Upper lobe of left lung (tissue), 6 donors: ENCODE measurements at places on chromosomes 1 and 21. TPM values are rescaled to one million over a fixed set of nuclear protein-coding genes. Genes with fewer than 3 reads are reported as not detected.

The WNT3A gene
- total RNA-seq = 8.7 TPM

The CD244 gene
- 4.1 TPM for total RNA-seq

The COG2 gene
- 37.7 TPM for total RNA-seq

The FCRL2 gene
- total RNA-seq = 2.1 TPM

The CNR2 gene
- 0.13 TPM for total RNA-seq

The MANEAL gene
- total RNA-seq = 2.8 TPM

DNA sequence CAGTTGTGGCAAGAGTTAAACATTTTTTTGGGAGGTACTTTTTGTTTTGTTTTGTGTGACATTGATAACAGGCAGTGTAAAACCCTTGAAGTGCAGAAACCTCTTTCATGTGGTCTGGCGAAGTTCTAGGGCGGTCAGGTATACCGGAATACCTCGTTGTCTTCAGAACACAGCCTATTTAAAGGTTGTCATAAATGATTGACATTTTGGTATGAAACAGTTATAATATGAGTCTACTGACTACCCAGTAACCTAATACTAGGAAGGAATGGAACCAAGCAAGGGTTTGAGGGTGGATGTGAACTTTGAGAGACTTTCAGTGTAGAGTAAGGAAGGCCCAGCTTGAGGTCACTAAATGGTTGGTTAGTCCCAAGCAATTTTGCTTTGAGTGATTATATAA is 40.5 kb downstream of the PATJ start:
- no peaks in the 10 kb centered on the region for H3K27me3 ChIP-seq
- no peak overlapping the region for H3K27ac ChIP-seq
- H3K4me3 ChIP-seq = no peak overlapping the region
- H3K4me1 ChIP-seq = no peaks in the 10 kb centered on the region
- H3K36me3 ChIP-seq = peaks cover 1% of the 10 kb centered on the region

DNA sequence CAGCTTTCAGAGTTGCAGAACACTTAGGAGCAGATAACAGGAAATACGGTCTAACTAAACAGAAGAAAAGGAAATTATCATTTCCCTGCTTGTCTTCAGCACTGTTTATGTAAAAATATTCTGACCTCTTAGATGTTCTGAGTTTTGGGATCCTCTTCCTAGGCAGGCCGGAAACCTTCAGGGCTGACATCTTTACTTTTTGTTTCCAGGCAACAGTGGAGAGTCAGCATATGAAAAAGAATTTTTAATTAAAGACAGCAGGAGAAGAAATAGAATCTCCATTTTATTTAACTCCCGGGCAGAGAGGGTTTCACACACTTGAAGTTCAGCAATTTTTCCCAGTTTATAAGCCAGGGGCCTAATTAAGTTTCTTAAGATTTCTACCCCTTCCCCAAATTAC is 5.1 kb upstream of the RIPPLY3 start:
- no peak overlapping the region for H3K4me3 ChIP-seq
- H3K4me1 ChIP-seq = peaks cover 8% of the 10 kb centered on the region
- H3K36me3 ChIP-seq = no peaks in the 10 kb centered on the region
- H3K27me3 ChIP-seq = peaks cover 8% of the 10 kb centered on the region
- no peak for DNase-seq

DNA sequence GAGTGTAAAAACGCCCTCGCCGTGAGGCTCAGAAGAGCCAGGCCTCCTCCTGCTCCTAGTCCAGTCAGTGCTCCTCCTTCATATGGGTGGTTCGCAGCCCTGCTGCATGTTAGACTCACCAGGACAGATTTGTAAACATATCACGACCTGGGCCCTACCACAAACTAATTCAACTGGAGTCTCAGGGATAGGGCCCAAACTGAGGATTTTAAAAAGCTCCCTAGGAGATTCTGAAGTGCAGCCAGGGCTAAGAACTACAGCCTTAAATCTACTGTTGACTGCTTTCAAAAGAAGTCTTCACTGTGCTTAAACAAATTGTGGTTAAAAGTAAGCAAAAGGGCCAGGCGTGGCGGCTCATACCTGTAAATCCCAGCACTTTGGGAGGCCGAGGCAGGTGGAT is 57.0 kb downstream of the CAMTA1 start:
- H3K36me3 ChIP-seq = no peaks in the 10 kb centered on the region

DNA sequence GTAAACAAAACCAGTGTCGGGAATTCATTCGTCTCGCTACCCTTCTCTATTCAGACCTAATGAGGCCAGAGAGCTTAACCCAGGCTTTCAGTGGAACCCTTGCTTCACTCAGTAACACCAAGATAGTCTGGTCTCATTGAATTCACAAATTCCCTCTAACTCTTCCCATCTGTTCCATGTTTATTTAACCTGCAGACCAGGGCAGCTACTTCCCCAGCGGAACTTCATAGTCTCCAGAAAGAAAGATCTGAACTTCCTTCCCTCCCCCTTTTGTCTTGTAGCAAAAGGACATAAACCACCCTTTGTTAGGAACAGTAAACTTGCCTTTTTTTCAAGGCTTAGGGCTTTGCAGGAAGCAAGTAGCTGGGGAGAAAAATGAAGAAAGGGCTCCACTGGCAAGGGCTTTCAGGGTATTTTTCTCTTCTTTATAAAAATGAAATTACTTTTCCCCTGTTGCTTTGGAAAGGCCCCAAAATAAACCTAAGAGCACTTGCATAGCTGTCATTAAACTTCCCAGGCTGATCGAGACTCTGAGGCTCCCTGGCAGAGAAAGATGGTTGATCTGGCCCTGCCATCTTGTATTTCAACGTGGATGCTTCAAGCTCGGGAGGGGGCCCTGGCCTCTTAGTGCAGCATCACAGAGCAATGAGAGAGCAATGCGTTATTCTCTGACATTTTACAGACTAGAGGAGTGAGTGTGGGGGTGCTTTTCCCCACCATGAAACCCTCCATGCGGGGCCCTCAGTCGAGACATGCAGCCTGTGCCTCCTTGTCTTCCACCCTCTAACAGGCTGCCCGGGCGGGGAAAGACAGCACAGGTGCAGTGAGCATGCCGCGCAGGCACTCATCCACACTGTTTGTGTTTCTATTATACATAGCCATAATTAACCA is 30.0 kb downstream of the MIS18A start:
- no peaks in the 10 kb centered on the region for H3K4me1 ChIP-seq
- H3K36me3 ChIP-seq = no peaks in the 10 kb centered on the region
- DNase-seq = no peak
- no peak overlapping the region for H3K27ac ChIP-seq
- no peaks in the 10 kb centered on the region for H3K27me3 ChIP-seq

DNA sequence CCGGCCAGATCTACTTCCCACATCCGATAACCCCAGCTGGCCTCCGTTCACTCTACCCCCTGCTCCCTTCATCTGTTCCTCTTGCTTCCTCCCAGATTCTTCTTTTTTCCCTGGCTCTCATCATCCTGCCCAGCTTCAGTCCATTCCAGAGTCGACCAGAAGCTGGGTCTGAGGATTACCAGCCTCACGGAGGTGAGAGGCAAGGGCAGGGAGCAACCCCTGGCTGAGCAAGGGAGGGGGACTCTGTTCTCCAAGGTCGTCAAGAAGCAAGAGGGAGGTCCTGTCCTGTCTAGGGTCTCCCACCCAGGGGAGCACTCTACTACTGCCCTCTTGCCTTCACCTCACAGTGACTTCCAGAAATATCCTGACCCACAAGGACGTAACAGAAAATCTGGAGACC is 3.9 kb downstream of the JTB start:
- DNase-seq = no peak
- H3K27me3 ChIP-seq = no peaks in the 10 kb centered on the region
- H3K27ac ChIP-seq = no peak overlapping the region
- H3K4me3 ChIP-seq = no peak overlapping the region
- peaks cover 17% of the 10 kb centered on the region for H3K4me1 ChIP-seq

DNA sequence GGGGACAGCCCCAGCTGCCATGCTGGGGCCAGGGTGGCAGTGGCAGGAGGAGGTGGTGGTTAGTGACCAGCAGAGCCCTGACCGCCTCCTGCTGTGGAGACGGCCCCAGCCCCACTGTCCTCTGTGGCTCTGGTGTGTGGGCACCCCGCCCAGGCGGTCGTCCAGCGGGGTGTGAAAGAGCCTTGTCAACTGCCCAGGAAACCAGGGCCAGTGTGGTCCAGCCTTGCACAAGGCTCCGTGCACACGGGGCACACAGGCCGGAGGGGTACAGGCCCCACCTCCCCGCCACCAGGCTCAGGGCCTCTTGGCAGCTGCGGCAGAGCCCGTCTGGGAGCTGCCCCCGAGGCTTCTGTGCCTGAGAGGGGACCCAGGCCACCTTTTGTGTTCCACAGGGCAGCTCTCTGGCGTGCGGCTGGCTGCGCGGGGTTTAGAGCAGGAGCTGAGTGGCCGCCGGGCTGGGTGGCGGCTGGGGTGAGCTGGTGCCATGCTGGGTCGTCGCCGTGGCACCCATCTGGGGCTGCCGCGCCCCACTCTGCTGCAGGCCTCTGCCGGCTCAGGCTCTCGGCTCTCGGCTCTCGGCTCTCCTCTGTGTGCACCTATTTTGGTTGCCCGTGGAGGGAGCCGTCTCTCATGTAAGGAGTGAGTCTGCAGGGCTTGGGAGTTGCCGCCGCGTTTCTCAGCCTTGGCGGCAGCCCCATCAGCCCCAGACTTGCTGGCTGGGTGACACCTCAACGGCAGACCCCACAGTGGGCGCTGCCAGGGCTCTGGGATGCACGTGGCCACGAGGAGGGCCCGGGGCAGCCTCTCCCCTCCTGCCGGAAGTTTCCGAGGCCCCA is 36.1 kb downstream of the SLX9 start:
- H3K4me1 ChIP-seq = no peaks in the 10 kb centered on the region
- DNase-seq = peak; percentile 79
- no peaks in the 10 kb centered on the region for H3K27me3 ChIP-seq
- H3K36me3 ChIP-seq = peaks cover 25% of the 10 kb centered on the region

- H3K36me3 ChIP-seq = no peaks in the 10 kb centered on the region
- DNase-seq = no peak
- no peak overlapping the region for H3K4me3 ChIP-seq
These were observed 46.3 kb downstream of the POFUT2 start for GRCh38 chr21:45241357-45241756.

DNA sequence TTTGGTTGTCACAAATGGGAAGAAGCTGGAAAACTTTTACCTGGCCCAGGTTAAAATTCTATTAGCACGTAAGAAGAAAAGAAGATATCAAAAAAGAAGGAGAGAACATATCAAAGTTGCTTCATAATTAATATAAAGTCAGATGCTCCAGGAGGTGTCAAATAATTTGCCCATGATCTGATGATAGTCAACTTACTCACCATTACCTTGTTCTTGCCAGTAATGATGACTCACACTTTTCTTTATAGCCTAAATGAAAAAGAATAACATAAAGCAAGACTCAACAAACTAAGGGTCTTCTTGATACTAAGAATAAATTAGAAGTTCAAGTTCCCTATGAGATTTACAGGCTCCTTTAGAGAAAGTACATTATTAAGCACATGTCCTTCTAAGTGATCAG is 580.4 kb downstream of the TTLL7 start:
- H3K4me3 ChIP-seq = no peak overlapping the region
- no peak overlapping the region for H3K27ac ChIP-seq
- H3K27me3 ChIP-seq = no peaks in the 10 kb centered on the region
- DNase-seq = no peak
- no peaks in the 10 kb centered on the region for H3K36me3 ChIP-seq

GRCh38 chr1:53122201-53122885 is 20.1 kb downstream of the SLC1A7 start:
- no peaks in the 10 kb centered on the region for H3K4me1 ChIP-seq
- no peaks in the 10 kb centered on the region for H3K36me3 ChIP-seq
- no peak overlapping the region for H3K27ac ChIP-seq
- H3K27me3 ChIP-seq = no peaks in the 10 kb centered on the region

- H3K4me3 ChIP-seq = no peak overlapping the region
- DNase-seq = no peak
- H3K4me1 ChIP-seq = no peaks in the 10 kb centered on the region
- H3K27ac ChIP-seq = no peak overlapping the region
- H3K36me3 ChIP-seq = no peaks in the 10 kb centered on the region
These were observed 115.7 kb downstream of the KCNJ6 start for GRCh38 chr21:37800456-37801061.

GRCh38 chr1:177035586-177035985 is 128.9 kb downstream of the ASTN1 start:
- H3K27ac ChIP-seq = no peak overlapping the region
- DNase-seq = no peak
- no peak overlapping the region for H3K4me3 ChIP-seq
- no peaks in the 10 kb centered on the region for H3K27me3 ChIP-seq
- no peaks in the 10 kb centered on the region for H3K36me3 ChIP-seq

DNA sequence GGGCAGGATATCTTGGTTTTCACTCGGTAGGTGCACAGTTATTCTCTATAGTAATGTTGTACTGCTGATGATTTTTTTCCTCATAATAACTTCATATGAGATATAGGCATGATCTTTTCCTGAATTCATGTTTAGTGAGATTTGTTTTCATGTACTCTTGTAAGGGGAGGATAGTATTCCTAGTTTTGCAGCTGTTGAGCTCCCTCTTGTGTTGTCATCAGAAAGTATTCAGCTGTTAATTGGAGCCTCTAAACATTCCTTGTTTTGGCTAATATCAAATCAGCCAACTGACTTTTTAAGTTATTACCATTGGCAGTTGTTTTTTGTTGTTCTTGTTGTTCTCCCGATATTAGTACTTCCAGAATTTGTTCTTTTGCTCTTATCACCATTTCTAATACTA is 24.4 kb downstream of the OR10R2 start:
- H3K27me3 ChIP-seq = no peaks in the 10 kb centered on the region
- H3K4me3 ChIP-seq = no peak overlapping the region
- no peak for DNase-seq
- H3K4me1 ChIP-seq = no peaks in the 10 kb centered on the region

GRCh38 chr1:84299536-84300170 is 1.9 kb upstream of the SAMD13 start:
- DNase-seq = no peak
- H3K4me1 ChIP-seq = peaks cover 51% of the 10 kb centered on the region
- H3K36me3 ChIP-seq = no peaks in the 10 kb centered on the region
- peak overlapping the region; percentile 82 for H3K4me3 ChIP-seq
- H3K27me3 ChIP-seq = no peaks in the 10 kb centered on the region

DNA sequence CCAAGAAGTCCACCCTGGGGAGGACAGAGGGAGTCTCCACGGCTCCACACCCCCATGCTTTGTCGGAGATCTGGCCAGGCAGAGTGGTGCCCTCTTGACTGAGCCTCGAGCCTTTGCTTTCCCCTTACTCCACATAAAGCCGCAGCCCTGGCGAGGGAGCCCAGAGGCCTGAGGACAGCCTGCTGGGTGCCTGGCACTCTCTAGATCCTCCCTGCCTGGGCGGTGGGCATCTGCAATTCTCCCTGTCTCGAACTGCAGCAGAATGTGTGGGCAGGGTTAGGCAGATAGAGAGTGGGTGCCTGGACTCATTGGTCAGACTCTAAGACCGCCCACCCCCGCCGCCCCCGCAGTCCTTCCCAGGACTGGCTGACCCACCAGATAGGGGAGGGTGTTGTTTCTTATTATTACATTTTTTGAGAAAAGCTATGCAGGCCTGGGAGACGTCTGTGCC is 13.9 kb downstream of the EPHX1 start:
- no peak overlapping the region for H3K27ac ChIP-seq
- no peak for DNase-seq
- peaks cover 8% of the 10 kb centered on the region for H3K36me3 ChIP-seq
- peaks cover 58% of the 10 kb centered on the region for H3K4me1 ChIP-seq

GRCh38 chr1:91201694-91202093 is 179.9 kb upstream of the ZNF644 start:
- H3K4me3 ChIP-seq = no peak overlapping the region
- no peaks in the 10 kb centered on the region for H3K4me1 ChIP-seq
- no peak for DNase-seq
- no peaks in the 10 kb centered on the region for H3K36me3 ChIP-seq
- no peak overlapping the region for H3K27ac ChIP-seq
- no peaks in the 10 kb centered on the region for H3K27me3 ChIP-seq
